Stimulated activated CD4-positive, alpha-beta T cell treated with anti-CD3 and anti-CD28 coated beads, TNF-alpha, amount 100 ng/mL, for 1 hour (primary cell): ENCODE measurements at places on chromosomes 6 and 20.

GRCh38 chr6:57029213-57029612 lies 17.3 kb upstream of the KIAA1586 start:
- no peak for DNase-seq

DNA sequence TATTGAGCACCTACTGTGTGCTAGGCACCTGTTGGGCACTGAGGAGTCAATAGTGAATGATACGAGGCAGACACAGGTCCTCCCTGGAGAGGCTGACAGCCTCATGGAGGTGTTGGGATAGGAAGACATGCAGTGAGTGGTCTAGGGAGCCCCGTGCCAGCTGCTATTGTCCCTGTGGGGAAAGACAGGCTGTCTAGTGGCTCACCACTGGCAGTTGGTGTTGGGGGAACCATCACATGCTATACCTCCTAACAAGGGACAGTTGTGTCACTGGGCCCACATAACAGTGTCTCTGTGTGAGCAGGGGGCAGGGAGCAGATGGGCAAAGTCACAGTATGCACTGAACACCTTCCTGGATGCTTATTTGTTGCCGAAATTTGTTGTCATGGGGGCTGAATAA lies 45.9 kb upstream of the CTNNBL1 start:
- no peak for DNase-seq

GRCh38 chr6:153941768-153942167 lies 97.3 kb upstream of the OPRM1 start:
- DNase-seq, result no peak

- no peak for DNase-seq
Observed at GRCh38 chr6:1616701-1617463, 7.2 kb downstream of the FOXC1 start.

GRCh38 chr6:108436771-108437170 lies 123.9 kb upstream of the FOXO3 start:
- DNase-seq, result no peak

- no peak for DNase-seq
Observed at GRCh38 chr20:40999841-41000240, 28.8 kb upstream of the TOP1 start.

DNA sequence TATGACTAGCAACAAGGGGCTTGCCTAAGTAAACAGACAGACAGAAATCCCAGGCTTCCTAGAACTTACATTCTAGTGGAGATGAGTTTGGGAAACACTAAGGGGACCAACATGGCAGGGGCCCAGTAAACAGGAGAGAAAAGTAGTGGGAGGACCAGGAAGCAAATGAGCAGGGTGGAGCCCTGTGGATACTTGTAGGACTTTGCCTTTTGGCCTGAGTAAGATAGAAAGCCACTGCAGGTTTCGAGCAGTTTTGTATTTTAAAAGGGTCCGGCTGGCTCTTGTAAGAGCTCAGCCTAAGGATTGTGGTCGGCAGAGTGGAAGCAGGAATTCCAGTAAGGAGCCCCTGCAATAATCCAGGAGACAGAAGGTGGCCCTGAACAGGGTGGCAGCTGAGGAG lies 125.5 kb downstream of the MAP3K7 start:
- no peak for DNase-seq
